ENCODE measurements at places on chromosomes 1 and 21.

GRCh38 chr1:248840946-248841345 lies 2.9 kb downstream of the ZNF672 start:
- DNase-seq = no peak

GRCh38 chr1:223752721-223753515 lies 40.6 kb downstream of the CAPN2 start:
- no peak for DNase-seq

GRCh38 chr21:39110431-39110830 lies 72.8 kb downstream of the PSMG1 start:
- DNase-seq = no peak

GRCh38 chr1:21869620-21870121 lies 57.6 kb downstream of the LDLRAD2 start:
- no peak for DNase-seq

DNA sequence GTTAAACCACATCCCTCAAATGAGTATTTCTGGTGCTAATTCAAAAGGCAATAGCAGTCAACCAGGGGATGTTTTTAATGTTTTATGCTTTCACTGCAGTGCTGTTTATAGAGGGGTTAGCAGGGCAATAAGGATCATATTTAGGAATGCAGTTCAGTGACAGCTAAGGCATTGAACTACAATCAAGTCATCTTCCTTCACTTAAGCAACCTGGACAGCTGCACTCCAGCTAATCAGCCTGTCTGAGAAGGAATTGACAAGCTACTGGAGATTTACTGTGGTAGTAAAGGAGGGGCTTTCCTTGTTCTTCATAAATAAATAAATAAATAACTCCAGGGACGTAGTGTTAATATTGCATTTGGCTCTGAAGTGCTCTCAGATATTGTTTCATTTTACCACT lies 93.9 kb downstream of the DAB1 start:
- no peak for DNase-seq

Data from activated CD4-positive, alpha-beta T cell treated with anti-CD3 and anti-CD28 coated beads, Interleukin-10, Interleukin-2, amounts not matched to agents 100 ng/mL and 50 ng/mL, durations not matched to agents 16 hours and 8 hours (primary cell).